Activated T-helper 1 cell treated with anti-CD3 and anti-CD28 coated beads, Interleukin-12 subunit alpha, Interleukin-12 subunit beta, Interleukin-2, Interleukin-4 antibody, amounts not matched to agents 30 ng/mL and 10 ng/mL and 1 ng/mL, durations not matched to agents 14 hours and 24 hours and 36 hours (primary cell): ENCODE measurements at places on chromosomes 6 and 20.

- DNase-seq, result no peak
Observed at GRCh38 chr6:137000825-137001224, 43.9 kb downstream of the IL20RA start.

GRCh38 chr6:144683216-144684070 is 398.3 kb downstream of the UTRN start:
- DNase-seq, result no peak

- DNase-seq, result no peak
Observed at GRCh38 chr6:176766-177165, 115.5 kb upstream of the DUSP22 start.

GRCh38 chr6:113203715-113204110 is 653.4 kb upstream of the MARCKS start:
- DNase-seq, result no peak

DNA sequence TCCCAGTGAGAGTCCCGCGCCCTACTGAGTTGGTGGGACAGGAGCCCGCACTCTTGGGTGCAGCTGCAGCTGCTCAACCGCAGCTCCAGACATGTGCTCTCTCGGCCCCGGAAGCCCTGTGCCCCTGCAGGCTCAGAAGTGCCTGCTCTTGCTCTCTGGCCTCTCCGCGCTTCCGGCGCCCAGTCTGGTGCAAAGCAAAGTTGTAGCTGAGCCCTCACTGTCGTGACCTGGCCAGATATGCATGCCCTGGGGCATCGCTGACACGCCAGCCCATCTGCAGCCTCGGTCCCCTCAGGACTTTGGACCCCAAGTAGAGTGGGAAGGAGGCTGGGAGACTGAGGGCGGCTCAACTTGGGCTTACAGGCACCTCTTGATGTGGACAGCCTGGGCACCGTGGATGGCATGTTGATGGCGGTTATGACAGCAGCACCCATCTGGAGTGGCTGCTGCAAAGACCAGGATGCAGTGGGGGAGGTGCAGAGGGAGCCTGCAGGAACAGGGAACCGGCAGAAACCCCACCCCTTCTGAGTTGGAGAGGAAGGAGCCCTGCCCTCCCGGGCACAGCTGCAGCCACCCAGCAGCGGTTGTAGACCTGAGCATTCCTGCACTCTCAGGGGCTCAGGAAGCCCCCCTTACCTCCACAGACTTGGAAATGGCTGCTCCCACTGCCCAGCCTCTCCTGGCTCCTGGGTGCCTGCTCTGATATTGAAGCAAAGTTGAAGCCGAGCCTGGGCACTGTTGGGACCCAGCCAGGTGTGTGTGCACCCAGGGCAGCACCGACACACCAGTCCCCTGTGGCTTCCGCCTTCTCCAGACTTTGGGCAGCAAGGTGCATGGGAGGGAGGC is 462.6 kb downstream of the TBC1D32 start:
- DNase-seq, result no peak

- no peak for DNase-seq
Observed at GRCh38 chr6:85458184-85458583, 8.3 kb downstream of the NT5E start.

DNA sequence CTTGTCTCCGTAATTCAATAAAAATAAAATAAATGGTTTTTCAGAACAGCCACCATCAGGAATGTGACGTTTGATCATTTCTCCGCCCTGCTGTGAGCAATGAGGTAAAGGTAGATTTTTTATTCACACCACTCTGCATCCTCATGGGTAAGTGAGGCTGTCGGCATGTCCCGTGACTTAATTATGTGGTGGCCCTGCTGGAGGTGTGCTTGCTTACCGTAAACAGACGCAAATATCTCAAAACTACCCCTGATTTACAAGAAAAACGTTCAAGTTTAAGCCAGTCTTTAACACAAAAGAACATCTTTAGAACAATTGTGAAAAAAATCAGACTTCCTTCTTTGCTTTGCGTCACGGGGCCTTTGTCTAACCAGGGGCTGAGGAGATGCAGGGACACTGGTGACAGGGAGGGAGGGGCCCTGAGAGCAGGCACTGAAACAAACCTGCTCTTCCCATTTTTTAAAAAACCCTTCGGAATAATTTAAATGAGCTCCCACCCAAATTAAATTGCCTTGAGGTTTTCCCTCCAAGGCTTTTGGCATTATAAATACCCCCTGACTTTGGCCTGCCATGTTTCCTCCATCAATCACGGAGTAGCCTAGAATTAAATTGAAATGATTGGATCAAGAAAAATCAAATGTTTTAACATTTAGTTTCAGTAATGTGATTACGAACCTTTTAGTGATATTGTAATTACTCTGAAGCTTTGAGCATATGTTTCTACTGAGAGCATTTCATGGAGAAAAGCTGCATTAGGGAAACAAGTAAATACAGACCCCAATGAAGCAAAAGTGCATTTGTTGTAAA is 13.4 kb downstream of the PRKN start:
- DNase-seq, result no peak

DNA sequence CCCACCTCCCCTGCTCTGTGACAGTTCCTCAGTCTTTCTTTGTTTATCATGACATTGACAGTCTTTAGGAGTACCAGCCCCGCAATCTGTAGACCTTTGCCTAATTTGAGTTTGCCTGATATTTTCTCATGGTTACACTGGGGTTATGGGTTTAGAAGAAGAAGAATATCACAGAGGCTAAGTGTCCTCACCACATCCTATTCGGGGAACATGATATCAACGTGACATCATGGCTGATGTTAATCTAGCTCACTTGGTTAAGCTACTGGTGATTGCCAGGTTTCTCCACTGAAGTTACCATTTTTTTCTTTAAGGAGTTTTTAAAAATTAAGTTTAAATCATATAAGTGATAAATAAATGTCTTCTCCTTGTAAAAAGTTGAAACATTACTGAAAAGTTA is 127.5 kb downstream of the CEP57L1 start:
- no peak for DNase-seq
